ENCODE measurements at places on chromosomes 7 and 10.

DNA sequence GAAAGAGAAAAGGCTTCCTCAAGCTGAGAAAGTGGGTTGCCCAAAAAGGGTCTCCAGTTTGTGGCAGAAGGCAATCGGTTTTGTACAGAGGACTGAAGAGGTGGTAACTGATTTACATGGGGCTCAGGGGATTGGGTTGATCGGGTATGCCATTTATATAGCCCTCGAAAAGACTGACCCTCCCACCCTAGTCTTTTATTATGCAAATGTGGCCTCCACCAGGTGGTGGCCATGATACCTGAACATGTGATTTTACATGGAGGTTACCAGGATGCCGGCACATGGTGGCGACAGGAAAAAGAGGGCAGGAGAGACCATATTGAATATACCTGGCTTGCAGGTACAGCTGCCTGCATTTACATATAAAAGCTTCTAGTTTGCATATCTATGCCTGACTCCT is 36.7 kb downstream of the ATE1 start:
- no peak for DNase-seq

DNA sequence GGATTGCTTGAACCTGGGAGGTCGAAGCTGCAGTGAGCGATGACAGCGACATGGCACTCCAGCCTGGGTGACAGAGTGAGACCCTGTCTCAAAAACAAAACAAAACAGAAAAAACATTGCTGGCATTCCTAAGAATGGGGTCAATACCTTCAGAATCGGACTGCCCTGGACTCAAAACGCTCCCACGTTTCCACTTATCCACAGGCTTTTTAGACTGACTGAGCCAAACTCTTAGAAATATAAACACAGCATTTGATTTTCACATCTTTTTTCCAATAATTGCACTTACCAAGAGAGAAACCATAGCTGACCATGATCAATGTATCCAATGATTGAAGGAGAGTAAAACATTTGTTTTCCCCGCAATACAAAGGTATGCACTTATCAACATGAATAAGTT is 59.5 kb upstream of the CUX1 start:
- DNase-seq, result no peak

DNA sequence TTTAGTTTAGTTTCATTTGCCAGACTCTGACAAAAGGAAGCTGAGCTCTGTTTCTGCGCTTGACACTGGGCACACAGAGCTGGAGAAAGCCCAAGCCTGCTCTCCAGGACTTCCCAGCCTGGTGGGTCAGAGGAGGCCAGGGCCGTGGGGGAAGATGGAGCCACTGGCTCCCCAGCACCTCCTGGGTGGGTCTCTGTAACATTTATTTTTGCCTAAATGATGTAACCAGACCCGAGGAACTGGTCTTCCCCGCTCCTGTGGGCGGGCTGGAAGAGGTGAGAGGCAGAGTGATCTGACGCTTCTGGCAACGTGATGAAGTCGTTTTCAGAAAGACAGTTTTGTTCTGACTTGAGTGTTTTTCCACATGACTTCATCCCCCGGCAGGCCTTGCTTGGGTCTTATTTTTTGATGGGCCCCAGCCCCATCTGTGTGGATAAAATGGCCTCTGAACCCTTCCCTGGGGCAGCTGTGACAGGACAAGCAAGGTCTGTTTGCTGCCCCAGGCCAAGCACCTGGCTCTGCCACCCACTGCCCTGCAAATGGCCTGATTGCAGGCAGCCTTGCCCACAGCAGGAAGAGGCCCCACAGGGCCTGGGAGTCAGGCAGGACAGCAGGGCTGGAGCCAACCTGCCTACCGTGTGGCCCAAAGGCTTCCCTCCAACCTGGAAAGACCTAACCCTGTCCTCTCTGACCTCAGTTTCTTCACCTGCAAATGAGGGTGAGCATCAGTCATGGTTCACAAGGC is 304.9 kb upstream of the ZMIZ1 start:
- DNase-seq, result no peak

DNA sequence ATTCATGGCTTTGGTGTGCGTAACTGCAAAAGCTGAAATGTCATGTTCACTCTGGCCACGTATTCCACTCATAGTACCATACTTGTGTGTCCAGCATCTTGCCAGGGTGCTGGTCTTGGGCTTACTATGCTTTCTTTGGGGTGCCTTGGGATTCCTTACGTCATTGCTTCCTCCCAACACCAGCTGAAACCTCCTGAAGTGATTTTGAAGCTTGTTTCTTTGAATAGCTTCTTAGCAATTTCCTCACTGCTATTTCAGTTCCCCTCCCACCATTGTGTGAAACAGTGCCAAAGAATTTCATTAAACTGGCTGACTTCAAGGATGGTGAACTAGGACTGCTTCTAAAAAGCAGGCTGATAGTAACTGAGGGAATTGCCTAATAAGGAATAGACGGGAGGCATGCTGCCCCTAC is 36.9 kb downstream of the ENTPD1 start:
- no peak for DNase-seq

- no peak for DNase-seq
These were observed 6.5 kb upstream of the SNX10 start for GRCh38 chr7:26284995-26285632.

DNA sequence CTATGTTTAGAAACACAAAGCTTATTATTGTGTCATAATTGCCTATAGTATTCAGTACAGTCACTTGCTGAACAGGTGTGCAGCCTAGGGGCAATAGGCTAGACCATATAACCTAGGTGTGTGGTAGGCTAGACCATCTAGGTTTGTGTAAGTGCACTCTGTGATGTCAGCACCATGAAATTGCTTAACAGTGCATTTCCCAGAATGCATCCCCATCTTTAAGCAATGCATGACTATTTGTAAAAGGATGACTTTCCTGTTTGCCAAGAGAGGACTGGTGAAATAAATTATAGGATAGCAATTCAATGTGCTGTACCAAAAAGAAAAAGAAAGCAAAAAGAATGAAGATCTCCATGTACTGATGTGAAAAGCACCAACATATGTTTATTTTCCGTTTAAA is 288.7 kb upstream of the AUTS2 start:
- DNase-seq, result no peak

DNA sequence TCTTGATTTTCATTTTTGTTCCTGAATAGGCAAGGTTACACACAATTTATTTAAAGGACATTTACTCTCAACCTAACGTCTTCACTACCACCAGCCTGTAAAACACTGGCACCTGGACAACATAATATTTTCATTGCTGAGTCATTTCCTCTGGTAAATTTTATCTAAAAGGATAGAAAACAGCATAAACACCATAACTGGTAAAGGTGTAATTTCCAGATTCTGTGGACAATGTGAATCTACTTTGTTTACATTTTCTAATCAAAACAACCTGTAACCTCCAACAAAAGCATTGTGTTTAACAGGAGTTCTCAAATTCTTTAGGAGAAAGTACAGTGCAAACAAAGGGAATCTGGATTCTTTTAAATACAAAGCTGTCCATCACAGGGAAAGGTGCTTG is 472.0 kb upstream of the AKR1E2 start:
- DNase-seq, result peak; percentile 15

DNA sequence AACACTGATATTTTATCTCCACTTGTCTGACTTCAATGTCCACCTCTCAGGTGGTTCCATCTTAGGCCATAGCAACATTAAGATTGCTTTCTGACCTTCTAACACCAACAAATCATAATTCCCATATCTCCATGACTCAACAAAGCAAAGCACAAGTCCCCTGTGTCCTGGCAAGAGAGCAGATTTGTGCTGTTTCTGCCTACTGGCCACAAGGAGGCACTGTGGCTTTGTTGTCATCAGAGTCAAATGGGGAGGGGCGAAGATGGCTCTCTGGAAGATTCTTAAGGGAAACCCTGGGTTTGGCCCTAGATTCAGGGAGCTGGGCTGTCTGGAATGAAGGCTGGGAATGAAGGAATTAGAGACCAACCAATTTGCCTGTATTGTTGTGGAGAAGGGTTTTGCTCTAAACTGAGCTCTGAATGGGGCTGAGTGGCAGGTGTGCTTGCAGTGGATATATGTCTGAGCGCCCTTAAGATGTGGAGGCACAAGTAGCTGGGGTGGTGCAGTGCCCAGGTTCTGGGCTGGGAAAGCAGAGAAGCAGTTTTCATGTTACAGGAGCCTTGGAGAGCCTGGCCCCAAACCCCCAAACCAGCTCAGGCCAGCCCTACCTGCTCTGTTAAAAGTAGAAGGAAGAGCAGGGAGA is 154.8 kb upstream of the PRSS58 start:
- DNase-seq, result peak; percentile 87

- peak; percentile 64 for DNase-seq
These were observed 38.8 kb downstream of the TMEM60 start for GRCh38 chr7:77759294-77759889.

DNA sequence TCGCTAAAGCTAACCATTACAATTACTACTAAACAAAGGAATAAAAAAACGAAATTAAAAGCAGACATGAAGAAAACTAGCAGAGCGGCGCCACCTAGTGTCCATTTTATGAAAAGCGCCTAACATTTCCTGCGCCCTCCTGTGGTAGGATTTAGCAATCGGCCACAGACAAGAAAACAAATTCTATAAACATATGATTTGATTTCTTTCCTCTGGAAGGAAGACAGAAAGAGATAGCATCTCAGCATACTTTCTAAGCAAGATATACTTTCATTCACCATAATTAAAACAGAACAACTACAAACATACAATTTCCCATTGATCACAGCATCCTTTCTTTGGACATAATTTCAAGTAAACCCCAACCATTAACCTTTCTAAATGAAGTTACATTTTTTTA is 337.7 kb upstream of the NPVF start:
- peak; percentile 51 for DNase-seq

DNA sequence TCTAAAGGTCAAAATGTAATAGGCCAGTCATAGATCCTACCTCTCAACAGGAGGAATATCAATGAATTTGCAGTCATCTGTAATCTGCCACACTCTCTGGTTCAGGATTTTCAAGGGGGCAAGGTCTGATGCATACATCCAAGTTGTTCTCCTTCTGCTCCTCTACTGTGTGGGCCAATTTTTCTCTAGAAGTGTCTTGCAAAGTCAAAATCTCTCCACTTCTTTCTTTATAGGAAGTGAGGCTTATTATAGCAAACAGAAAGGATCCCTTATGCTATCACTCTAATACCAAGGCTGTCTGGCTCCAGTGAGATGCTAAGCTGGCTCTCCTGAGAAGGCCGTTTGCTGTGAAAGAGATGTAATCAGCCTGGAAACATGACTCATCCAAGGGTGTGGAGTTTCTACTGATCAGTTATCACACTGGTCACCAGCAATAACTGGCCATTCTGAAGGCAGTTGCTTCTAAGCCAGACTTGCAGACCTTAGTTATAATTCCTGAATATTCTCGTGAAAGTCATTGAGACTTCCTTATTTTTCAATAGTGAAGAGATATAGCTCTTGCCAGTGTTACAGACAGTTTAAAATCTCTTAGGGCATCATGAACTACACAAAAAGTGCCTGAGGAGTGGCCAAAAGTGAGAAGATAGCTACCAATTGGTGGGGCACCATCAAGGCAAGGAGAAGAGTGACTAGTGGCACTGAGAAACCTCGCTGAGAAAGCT is 43.2 kb upstream of the LRGUK start:
- no peak for DNase-seq

DNA sequence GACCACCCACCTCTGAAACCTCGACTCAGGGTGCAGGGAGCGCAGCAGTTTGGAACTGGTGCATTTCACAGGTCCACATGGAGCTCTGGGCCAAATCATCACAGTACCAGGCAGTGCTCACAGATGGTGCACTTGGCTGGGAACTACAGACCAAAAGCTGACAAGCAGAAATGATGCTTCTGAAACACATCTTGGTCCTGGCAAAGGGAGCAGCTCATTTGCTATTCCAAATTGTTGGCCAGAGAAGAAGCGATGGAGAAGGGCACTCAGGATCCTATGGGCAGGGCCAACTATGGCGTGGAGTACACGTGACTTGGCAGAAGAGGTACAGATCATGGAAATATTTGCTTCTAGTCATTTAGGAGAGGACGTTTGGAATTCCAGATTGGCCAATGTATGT is 383.9 kb downstream of the CALN1 start:
- no peak for DNase-seq

Measured in MM.1S (cell line).